ENCODE measurements at places on chromosomes 5 and 9.

DNA sequence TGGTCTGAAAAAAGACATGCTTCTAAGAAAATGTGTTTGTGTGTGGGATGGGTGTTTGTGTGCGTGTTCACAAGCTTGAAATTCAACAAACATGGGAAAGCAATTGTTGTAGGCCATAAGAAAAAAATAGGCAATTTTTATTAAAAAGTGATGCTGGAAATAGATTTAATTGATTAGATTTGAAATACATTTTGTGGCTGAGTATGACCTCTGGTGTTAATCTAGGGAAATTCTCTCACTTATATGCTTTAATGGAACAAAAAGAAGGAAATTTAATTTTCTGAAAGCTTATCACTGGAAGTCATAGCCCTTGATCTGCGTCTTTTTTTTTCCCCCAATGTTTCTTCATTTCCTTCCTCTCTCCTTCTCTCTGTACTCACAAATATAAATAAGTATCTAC, 3.5 kb upstream of the KCNN2 start:
- DNase-seq: no peak

- DNase-seq: no peak
These were observed 27.7 kb downstream of the KCTD16 start for GRCh38 chr5:144198386-144198785.

- no peak for DNase-seq
These were observed 27.2 kb downstream of the PAM start for GRCh38 chr5:102782217-102782872.

GRCh38 chr5:168266016-168266415, 25.4 kb upstream of the WWC1 start:
- no peak for DNase-seq

- DNase-seq: no peak
These were observed 521.9 kb downstream of the TLE4 start for GRCh38 chr9:80093695-80094094.

All from hematopoietic multipotent progenitor cell treated with erythropoietin and hydrocortisone succinate and interleukin-3 and kit ligand, for 15 days (in vitro differentiated cells).